Mononuclear cell (primary cell): ENCODE measurements at places on chromosomes 3 and 15. TPM values are rescaled to one million over a fixed set of nuclear protein-coding genes. Genes with fewer than 3 reads are reported as not detected.

Gene GJD2
- total RNA-seq: not detected

Gene TMC3
- total RNA-seq: not detected

Gene NOX5
- total RNA-seq: not detected

Gene CLDN16
- 0.10 TPM for total RNA-seq

Gene CASR
- total RNA-seq: 1.2 TPM

Gene GOLGA6L9
- 1.7 TPM for total RNA-seq

Gene FBXW12
- not detected for total RNA-seq

Gene RASGRF1
- not detected for total RNA-seq

Gene SPINT1
- total RNA-seq: 4.2 TPM

Gene GALNT15
- total RNA-seq: not detected

Gene ACVR2B
- 2.6 TPM for total RNA-seq

Gene TCAIM
- 7.6 TPM for total RNA-seq

Gene C3orf52
- 1.3 TPM for total RNA-seq

Gene GLDN
- 0.10 TPM for total RNA-seq

Gene APEH
- 30.7 TPM for total RNA-seq

Gene TMCO5A
- 0.10 TPM for total RNA-seq

Gene ITIH4
- total RNA-seq: 10.9 TPM

Gene SH2D7
- not detected for total RNA-seq

Gene PLCB2
- 61.7 TPM for total RNA-seq

Gene RASL12
- not detected for total RNA-seq

Gene ST8SIA2
- total RNA-seq: under 0.01 TPM

Gene STRIT1
- total RNA-seq: not detected

Gene MINAR1
- 0.42 TPM for total RNA-seq

Gene ATOSA
- total RNA-seq: 144 TPM

Gene PEX11A
- 0.42 TPM for total RNA-seq

Gene ESYT3
- total RNA-seq: 0.21 TPM

Gene SLC2A2
- not detected for total RNA-seq

Gene ZNF860
- total RNA-seq: 0.52 TPM

Gene AEN
- total RNA-seq: 38.9 TPM

Gene TM6SF1
- total RNA-seq: 5.6 TPM

Gene SPTBN5
- total RNA-seq: 0.31 TPM

Gene STT3B
- total RNA-seq: 169 TPM

Gene ABI3BP
- total RNA-seq: 0.10 TPM

Gene SRGAP3
- 2.2 TPM for total RNA-seq

Gene DOCK3
- 1.0 TPM for total RNA-seq

Gene ANKUB1
- not detected for total RNA-seq

Gene COL6A5
- not detected for total RNA-seq

Gene SNUPN
- total RNA-seq: 10.1 TPM

Gene RPL14
- 542 TPM for total RNA-seq

Gene INSYN1
- not detected for total RNA-seq

Gene GCHFR
- total RNA-seq: 15.5 TPM

Gene TRPM1
- total RNA-seq: not detected

Gene MUC13
- total RNA-seq: under 0.01 TPM

Gene KLF15
- total RNA-seq: not detected

Gene CIP2A
- 8.2 TPM for total RNA-seq

Gene TRAT1
- 147 TPM for total RNA-seq

Gene CYP1A2
- total RNA-seq: not detected

Gene ARID3B
- 36.4 TPM for total RNA-seq

Gene KNL1
- 3.3 TPM for total RNA-seq

Gene NMD3
- total RNA-seq: 87.6 TPM

Gene FBLN2
- 0.73 TPM for total RNA-seq

Gene FOXB1
- 0.10 TPM for total RNA-seq

Gene BSN
- total RNA-seq: under 0.01 TPM
